ENCODE measurements at places on chromosomes 4 and X.

DNA sequence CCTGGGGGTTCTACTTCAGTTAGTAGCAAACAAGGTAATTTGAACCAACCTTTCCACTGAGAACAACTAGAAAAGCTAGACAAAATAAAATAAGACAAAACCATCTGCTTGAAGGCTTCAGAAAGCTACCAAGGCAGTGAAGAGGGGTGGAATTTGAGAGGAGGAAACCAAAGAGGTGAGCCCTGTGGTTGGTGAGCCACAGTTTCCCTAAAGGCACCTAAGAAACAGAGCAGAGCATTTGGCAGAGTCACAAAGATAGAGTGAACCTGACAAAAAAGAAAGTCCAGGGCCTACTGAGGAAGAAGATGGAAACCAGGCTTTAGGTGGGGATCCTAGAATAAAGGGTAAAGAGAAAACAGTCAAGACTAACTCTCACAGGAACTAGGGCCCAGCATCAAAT is 44.3 kb downstream of the CHST7 start:
- DNase-seq, result no peak

DNA sequence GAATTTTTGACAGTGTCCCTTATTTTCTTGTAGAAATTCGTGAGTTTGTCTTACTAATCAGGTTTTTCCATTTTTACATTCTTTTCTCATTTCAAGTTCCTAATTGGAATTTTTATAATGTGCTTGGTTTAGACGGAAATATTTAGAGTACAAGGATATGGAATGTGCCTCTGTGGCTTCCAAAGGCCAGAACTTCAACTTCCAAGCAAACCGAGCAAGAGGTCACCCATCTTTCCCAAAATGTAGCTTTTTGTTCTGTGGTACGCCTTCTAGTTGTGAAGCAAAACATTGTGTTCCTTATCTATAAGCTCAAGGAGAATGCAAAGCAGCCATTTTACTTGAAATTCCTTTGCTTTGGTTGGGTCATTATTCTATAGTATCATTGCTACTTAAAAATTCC is 212.8 kb upstream of the PACRGL start:
- DNase-seq, result no peak

DNA sequence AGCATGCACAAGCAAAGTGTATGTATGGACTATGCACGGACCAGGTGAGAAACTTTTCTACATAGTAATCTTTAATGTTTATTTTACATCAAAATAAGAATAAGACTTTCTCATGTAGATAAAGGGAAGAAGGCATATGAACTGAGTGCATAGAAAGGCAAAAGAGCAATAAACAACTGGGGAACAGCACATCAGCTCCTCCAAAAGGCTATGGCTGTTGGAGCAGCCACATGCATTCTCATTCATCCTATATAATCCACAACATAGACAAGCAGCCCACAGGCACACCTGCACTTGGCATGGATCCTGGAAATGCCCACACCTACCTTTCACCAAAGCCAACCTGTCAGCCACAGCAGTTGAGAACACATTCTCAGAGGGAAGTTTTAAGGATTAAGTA is 586.9 kb upstream of the INTU start:
- DNase-seq, result no peak

DNA sequence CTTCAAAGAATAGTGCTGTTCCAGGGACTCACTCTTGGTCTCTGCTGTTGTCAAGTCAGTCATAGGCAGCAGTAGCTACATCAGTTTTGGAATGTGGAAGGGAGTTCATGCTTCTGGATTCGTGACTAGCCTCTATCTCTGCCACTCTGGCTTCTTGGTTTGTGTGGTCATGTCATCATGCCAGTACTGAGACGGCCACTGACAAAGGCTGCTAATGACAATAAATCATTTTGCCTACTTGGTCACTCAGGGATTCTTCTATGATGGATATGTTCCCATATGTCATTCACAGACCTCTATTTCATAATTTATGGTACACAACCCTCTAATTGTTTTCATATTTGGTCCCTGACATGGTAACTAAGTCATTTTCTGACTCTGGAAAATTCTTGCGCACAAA is 450.8 kb upstream of the BOD1L1 start:
- no peak for DNase-seq

- no peak for DNase-seq
Measured at GRCh38 chrX:67596839-67597790, 53.3 kb downstream of the AR start.

DNA sequence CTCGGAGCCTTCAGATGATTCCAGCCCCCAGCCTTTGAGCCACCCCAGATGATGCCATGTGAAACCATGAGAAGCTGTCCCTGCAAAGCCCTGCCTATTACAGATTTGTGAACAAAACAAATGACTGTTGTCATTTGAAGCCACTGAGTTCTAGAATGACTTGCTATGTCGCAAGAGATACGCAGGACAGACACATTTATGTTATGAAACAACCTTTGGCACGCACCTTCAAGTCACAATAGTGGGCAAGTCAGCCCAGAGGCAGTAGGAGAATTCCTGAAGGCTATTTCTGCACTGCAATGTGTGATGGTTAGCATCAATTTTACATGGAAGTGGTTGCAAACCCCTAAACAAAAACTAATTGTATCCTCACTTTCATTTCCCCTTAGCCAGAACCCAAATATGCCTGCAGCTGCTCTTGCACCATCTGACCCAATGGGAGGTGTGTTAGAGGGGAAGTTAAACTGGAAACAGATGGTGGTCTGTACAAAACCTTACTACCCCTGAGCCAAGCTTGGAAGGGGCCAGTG is 174.4 kb upstream of the ATP6AP2 start:
- no peak for DNase-seq

- DNase-seq, result no peak
Measured at GRCh38 chrX:123665197-123665596, 67.7 kb downstream of the THOC2 start.

GRCh38 chrX:72735561-72735960 is 21.5 kb upstream of the PHKA1 start:
- no peak for DNase-seq

GRCh38 chr4:128354205-128354821 is 66.7 kb upstream of the PGRMC2 start:
- DNase-seq, result no peak

DNA sequence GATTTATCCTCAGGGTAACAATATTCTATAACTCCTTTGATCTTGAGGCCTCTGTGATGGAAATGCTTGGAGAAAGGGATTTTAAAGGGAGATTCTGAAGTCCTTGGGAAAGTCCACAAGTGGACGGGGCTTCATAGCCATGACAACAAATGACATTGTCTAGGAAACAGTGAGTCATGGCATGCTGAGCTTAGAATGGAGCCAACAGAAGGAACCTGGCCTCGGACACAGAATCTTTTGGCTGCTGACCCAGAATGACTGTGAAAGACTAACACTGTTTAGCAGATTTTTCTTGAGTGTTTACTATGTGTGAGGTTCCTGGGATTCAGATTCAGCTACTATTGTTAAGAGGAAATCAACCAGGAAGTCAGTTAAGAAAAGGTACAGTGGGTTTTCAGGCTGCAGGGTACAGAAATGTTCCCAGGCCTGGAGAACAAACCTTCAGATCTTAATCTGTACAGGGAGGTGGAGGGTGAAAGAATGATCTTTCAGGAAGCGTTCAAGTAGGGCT is 18.1 kb upstream of the CXCL2 start:
- DNase-seq, result no peak

DNA sequence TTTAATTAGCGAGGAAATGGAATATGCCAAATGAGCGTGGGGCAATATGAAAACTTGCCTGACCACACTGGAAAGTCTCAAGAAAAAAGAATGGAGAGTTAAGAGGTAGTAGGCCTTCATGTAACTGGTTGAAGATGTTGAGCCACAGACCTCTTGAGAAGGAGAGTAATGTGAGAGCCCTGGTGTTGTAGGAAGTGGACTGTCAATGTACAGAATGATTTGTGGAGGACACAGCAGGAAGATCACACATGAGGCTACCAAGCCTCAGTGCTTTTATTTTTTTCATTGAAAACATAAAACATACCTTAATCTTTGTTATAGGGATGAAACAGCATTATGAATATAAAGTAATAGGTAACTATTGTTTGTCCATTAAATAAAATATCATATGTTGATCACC is 331.6 kb downstream of the UNC5C start:
- no peak for DNase-seq

DNA sequence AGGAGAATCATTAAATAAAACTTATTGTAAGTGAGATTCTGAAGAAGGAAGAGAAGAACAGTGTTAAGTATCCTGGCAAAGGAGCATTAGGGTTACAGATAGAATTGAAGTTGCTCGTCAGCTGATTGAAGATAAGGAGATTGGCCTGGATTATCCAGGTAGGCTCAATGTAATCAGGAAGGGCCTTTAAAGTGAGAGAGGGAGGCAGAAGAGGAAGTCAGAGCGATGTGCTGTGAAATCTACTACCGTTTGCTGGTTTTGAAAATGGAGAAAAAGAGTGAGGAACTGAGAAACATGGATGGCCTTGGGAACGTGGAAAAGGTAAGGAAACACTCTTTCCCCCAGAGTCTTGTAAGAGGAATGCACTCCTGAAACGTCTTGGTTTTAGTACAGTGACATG is 245.7 kb downstream of the ANTXR2 start:
- no peak for DNase-seq

GRCh38 chr4:173591760-173592159 is 61.7 kb upstream of the HAND2 start:
- DNase-seq, result no peak

DNA sequence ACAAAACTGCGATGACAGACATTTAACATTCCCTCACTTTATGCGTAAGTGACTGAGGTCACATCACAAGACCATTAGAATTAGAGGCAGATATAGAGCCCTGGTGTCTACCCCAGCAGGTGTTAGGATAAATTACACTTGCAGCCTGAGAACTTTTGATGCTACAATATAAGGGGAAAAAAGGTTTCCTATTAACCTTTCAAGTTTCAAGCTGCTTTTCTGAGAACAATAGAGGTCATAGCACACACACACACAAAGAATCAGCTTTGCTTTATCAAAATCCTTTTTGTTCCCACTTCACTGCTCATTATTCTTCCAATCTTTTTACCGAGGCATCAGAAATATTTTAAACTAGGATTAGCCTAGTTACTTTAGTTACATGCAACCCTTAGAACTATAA is 119.8 kb downstream of the COL25A1 start:
- DNase-seq, result no peak

- DNase-seq, result no peak
Measured at GRCh38 chr4:17723648-17724047, 57.8 kb downstream of the FAM184B start.

DNA sequence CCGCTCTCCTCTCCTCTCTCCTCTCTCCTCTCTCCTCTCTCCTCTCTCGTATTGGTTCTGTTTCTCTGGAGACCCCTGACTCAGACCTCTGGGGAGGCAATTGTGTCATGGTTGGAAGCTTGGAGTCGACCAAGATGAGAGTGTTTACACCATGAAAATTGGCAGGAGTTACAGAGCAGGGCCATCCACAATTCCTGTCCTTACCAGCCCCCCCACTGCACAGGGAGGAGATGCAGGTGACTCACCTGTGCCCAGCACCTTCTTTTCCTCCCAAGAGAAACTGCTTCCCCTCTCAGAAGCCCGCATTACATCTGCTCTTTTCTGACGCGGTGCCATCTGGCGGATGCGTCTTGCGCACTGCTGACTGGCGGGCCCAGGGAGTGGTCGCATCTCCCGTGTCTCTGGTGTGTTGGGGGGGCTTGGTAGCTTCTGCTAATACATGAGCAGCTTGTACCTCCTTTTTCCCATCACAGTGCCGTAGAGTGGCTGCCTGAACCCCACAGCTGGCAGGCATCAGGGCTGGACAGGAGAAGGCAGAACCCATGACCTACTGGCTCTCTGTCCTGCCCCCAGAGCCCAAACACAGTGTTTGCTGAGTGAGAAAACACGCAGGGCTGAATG is 31.4 kb upstream of the GPR78 start:
- DNase-seq, result no peak

DNA sequence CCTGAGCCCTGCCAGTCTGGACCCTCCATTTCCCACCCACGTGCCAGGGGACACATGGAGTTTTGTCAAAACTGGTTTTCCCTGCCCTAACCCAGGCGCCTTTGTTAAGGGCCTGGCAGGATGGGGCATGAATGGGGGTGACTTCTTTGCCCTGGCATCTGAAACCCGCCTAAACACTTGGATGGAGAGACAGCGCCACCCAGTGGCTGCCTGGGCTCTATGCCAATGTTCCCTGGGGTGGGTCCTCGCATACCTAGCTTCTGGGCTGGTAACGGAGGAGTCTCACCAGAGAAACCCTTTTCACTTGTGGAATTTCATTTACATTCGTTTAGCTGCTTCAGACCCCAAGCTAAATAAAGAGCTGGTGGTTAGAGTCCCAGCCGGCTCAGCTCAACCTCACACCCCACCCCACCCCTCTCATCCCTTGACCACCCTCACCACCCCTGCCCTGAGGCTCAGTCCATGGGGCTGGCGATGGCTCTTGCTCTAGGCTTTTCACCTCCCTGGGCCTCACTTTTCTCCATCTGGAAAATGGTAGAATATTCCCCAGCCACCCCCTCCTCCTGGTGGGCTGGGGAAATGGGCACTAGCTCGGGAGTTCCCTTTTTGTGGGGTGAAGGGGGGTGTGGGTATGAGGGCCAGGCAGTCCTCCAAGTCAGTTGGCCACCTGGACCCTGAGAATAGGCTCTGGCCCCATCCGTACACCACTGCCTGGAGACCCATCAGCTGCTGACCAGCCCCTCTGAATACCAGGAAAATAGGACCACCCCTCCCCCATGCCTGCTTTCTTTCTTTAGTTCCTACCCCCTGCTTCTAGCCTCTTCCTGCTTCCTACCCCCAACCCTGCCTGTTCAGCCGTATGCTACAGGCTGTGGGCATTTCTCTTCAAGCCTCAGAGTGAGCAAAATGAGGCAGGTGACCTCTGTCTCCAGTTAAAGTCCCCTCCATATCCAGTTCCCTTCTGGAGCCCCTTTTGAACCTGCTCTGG is 57.1 kb upstream of the PJA1 start:
- DNase-seq, result peak; percentile 81

- no peak for DNase-seq
Measured at GRCh38 chr4:24777536-24778463, 17.6 kb upstream of the SOD3 start.

GRCh38 chrX:11543249-11543648 is 122.5 kb downstream of the ARHGAP6 start:
- DNase-seq, result no peak

GRCh38 chr4:105807496-105807895 is 87.8 kb upstream of the NPNT start:
- DNase-seq, result no peak

- peak; percentile 75 for DNase-seq
Measured at GRCh38 chr4:57426779-57427395, 316.7 kb upstream of the IGFBP7 start.

GRCh38 chr4:142353149-142353738 is 492.9 kb downstream of the INPP4B start:
- DNase-seq, result peak; percentile 17

- no peak for DNase-seq
Measured at GRCh38 chr4:53937918-53938317, 126.5 kb downstream of the CHIC2 start.

DNA sequence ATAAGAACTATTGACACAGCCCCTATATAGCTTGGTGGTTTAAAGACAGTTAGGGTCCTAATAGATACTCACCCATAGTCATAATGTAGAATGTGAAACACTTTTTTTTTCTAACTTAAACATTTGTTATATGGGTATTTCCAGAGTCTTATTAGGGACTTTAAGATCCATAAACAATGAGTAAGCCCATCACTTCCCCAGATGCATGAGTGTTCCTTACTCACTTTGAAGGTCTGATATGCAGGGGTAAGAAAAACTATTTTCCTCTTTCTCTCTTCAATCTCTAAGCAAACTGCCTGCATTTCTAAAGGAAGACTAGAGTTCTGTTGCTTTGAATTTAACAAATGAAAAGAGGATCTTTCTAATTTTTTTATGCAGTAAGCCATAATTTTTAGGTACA is 443.6 kb upstream of the PITX2 start:
- DNase-seq, result no peak
